ENCODE measurements at places on chromosomes 5 and 9. TPM values are rescaled to one million over a fixed set of nuclear protein-coding genes. Genes with fewer than 3 reads are reported as not detected.
A peak's percentile ranks its signal among the peaks of the same experiment; 100 is the strongest.

DNA sequence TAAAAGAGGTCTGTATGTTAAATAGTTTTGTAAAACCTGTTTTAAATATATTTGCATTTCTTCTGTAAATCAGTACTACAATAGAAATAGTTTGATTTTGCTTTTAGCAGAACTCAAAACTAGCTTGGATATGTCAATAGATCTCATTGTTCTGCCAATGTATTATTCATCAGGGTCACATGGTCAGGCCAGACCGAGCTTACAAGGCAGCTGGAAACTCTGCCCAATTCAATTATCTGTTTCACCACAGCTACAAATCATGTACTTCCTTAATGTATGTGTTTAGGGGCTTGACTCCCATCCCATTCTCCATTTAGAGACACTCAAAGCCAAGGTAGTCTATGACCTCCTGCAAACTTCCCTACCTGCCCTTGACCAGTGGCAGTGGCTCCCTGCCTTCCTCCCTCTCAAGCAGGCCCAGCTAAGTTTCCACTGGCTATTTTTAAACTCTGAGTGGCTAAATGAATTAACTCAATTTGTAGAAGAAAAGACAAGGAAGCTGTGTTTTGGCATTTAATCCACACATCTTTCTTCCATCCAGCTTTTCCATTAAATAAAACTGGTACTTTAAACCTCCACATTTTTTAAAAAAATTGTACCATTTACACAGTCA is 46.4 kb upstream of the SELENOP start:
- DNase-seq = no peak

DNA sequence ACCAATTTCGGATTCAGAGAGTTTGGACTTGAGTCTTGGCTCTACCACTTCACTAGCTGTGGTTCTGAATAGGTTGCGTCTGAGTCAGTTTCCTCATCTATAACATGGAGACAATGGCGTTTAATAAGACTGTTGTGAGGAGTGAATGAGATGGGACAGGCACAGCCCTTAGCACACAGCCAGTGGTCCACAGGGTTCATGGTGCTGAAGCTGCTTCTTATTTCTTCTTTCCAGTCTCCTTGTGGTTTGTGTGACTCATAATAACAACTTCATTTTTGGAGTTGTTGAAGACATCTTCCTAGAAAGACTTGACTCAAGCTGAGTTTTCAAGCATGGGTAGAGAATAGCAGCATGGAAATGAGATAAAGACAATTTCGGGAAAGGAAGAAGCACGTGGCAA is 172.6 kb upstream of the PPP2R2B start:
- no peak for DNase-seq

GRCh38 chr5:158387499-158387898 is 528.6 kb upstream of the CLINT1 start:
- no peak for DNase-seq

DNA sequence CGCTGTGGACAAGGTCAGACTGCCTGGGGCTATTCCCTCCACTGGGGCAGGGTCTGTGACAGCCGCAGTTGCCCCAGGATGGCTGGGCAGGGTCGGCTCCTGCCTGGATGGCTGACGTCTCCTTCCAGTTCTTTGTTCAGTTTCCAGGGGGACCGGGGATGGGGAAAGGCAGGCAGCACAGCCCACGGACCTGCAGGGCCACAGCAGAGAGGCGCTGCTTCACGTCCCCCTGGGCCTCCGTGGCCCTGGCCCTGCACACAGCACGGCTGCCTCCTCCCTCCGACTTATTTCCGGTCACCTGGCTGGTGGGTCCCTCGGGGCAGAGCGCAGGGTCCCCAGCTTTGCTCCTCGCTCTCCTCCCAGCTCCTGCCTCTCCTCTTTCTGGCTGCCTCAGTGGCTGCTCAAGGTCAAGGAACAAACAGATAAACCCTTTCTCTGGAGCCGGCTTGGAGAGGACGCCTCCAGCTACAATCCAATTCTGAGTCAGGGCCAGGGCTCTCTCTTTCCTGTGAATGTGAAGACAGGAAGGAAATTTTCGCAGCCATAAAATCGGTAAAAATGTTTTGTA is 169.7 kb downstream of the C9orf50 start:
- DNase-seq = no peak

DNA sequence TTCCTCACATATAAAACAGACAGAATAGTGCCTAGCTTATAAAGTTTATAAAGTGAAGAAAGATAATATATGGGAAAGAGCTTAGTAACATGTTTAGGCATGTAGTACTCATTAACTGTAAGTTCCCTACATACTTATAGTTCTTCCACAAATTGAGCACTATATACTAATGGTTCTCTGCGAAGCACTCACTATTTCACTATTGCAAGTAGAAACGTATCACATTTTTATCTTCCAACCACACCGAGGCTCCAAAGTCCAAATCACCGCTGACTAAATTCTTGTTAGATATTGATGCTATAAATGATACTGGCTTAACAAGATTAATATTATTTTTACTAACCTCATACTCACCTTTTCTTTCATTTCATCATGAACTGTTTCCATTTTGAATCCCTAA is 61.0 kb downstream of the FBXW11 start:
- DNase-seq = no peak

DNA sequence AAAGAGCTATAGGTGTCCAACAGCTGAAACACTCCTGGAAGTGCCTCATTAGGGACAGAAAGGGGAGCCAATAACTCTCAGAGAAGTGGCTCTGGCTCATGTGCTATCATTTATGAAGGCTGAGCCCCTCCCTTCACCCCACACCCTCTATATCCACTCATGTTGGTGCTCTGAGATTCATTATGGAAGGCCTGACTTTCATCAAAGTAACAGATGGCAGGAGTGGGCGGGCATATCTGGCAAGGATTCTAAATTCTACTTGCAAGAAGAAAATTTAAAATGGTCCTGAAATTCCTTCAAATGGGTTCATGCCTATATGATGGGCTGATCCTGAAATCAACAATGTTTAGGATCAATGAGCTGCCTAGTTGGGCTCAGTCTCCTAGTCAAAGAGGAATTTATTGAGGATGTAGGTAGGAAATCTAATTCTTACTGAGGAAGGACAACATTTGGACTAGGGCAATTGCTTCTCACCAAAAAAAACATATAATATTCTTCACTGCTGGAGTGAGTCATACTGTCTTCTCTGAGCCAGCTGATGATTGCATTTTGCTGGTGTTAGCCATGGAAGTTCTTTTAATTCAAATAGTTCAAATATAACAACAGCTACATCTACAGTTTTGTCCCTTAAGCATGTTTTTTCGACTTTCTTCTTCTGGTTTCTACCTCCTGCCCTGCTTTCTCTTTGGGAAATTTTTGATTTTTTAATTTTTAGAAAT is 23.5 kb downstream of the NMRK1 start:
- DNase-seq = no peak

- no peak for DNase-seq
These were observed 1034.6 kb upstream of the C9orf72 start for GRCh38 chr9:28607843-28608242.

- peak; percentile 75 for DNase-seq
These were observed 28.1 kb downstream of the NTRK2 start for GRCh38 chr9:84697509-84698114.

The OR13C9 gene
- not detected for total RNA-seq

The ATG12 gene
- total RNA-seq = 42.5 TPM

The TTLL11 gene
- total RNA-seq = 31.4 TPM

The RHOBTB3 gene
- 36.8 TPM for total RNA-seq

The NRG2 gene
- total RNA-seq = 0.81 TPM

The SLC34A1 gene
- total RNA-seq = not detected

The GDA gene
- total RNA-seq = not detected

The MYMK gene
- total RNA-seq = not detected

The DEPDC1B gene
- total RNA-seq = 1.3 TPM

The TNC gene
- 1,047 TPM for total RNA-seq

The SLC6A7 gene
- not detected for total RNA-seq

Data from aorta (tissue), 5 donors.